CD8-positive, alpha-beta memory T cell (primary cell): ENCODE measurements at places on chromosomes 1 and 21. TPM values are rescaled to one million over a fixed set of nuclear protein-coding genes. Genes with fewer than 3 reads are reported as not detected.

Gene F11R
- 18.3 TPM for polyA plus RNA-seq

DNA sequence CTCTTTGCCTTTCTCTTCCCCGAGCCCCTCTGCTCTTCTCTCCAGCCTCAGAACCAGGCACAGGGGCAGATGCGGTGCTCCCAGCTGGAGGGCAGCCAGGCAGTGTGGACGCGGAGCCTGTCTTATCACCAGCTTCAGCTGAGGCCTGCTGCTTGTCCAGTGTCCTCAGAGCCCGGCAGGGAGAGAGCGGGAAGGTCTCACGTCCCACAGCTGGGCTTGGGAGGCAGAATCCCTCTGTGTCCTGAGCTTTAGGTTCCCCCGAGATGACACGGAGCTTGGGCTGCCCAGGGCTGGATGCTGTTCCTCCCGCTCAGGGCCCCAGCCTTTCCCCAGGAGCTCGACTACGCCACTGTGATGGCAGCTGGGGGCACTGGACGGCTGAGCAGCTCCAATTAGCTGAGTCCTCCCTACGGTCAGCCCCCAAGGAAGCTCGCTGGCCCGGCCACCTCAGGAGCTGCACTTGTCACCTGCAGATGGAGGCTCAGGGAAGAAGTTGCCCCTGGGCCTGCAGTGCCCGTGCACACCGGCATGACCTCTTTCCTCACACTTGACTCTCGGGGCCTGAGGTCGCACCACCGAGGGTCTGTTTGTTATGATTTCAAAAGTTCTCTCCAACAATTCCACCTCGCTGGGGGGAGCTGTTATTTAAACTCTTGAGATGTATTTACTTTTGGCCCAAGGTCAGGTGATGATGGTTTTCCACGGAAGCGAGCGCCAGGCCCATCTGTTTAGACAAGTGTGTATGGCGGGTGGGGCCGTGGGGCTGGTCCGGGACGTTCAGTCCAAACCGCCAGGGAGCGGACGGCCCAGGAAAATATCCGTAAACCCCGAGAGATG lies 127.3 kb downstream of the SIK1 start:
- DNase-seq, result no peak

- no peak for DNase-seq
Measured at GRCh38 chr1:152049291-152050083, 12.7 kb upstream of the S100A11 start.

DNA sequence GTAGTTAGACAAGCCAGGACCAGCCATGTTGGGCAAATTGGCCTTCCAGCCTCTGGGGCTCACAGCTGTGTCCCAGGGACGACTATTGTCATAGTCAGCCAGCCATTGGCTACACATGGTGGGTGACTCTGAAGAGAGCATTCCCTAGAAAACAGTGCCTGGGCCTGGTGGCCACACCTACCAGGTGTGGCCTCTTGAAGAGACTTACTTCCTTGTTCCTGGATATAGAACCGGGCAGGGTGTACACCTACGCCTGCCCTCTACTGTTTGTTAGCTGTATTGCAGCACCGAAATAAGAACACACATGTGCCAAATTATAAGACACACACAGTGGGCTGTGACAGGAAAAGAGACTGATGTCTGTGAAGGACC lies 134.6 kb upstream of the ARHGEF16 start:
- DNase-seq, result no peak

DNA sequence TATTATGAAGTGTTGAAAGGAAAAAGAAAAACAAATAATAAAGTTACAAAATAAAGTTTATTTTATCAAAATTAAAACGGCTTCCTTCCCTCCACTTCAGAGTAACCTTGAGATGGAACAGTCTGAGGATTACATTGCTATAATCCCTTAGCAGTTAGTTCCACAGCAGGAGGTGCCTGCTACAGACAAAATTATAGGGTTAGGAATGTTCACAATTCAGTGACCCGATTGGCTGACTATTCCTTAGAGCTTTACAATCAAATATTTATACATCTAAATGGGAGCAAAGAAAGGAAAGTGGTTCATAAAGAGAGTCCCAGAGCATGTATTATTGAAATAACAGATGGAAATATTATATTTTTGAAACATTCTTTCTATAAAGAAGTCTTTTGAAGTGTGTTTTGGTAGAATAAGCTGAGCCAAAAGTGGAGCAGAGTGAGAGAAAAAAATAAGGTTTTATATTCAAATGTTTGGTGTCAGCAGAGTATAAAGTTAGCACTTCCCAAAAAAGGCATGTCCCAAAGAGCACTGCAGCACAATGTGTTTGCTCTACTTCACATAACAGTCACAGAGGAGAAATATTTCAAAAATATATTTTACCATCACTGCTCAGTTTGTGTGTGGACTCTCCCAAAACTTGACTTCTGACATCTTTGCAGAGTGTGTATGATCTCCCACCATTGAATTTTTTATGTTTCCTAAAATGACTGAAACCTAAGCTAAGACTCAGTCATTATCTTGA lies 71.4 kb upstream of the GORAB start:
- DNase-seq, result no peak

GRCh38 chr1:169048043-169048442 lies 58.4 kb upstream of the ATP1B1 start:
- DNase-seq, result no peak

Gene FCER1G
- 19.0 TPM for polyA plus RNA-seq

DNA sequence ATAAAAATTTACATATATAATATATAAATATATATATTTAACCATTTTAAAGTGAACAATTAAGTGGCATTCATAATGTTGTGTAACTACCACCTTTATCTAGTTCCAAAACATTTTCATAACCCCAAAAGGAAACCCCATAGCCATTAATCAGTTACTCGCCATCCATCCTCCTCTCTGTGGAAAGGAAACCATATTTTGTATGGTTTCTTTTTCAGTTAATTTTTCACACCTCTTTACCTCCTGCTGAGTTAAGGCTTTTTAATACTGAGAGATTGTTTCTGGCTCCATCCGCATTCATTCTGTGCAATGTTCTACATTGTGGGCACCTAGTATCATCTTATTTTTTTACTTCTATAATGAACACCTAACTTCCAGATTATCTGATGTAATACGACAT lies 512.1 kb downstream of the LMO4 start:
- DNase-seq, result no peak

- DNase-seq, result no peak
Measured at GRCh38 chr1:220182656-220183055, 88.7 kb downstream of the IARS2 start.

Gene RCC2
- 27.5 TPM for polyA plus RNA-seq

Gene LCE1F
- not detected for polyA plus RNA-seq

Gene IL22RA1
- polyA plus RNA-seq, result not detected

GRCh38 chr1:28437264-28437923 lies 67.9 kb downstream of the PHACTR4 start:
- DNase-seq, result no peak

DNA sequence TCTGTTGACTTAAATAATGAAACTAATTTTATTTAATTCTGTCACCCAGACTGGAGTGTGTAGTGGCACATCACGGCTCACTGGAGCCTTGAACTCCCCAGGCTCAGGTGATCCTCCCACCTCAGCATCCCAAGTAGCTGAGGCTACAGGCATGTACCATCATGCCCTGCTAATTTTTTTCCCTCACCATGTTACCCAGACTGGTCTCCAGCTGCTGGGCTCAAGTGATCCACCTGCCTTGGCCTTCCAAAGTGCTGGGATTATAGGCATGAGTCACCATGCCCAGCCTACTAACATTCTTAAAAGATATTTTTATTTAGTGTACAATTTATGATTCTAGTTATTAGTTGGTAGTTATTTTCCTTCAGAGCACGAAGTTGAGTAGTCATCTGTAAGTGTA lies 49.5 kb downstream of the NRDC start:
- DNase-seq, result no peak

DNA sequence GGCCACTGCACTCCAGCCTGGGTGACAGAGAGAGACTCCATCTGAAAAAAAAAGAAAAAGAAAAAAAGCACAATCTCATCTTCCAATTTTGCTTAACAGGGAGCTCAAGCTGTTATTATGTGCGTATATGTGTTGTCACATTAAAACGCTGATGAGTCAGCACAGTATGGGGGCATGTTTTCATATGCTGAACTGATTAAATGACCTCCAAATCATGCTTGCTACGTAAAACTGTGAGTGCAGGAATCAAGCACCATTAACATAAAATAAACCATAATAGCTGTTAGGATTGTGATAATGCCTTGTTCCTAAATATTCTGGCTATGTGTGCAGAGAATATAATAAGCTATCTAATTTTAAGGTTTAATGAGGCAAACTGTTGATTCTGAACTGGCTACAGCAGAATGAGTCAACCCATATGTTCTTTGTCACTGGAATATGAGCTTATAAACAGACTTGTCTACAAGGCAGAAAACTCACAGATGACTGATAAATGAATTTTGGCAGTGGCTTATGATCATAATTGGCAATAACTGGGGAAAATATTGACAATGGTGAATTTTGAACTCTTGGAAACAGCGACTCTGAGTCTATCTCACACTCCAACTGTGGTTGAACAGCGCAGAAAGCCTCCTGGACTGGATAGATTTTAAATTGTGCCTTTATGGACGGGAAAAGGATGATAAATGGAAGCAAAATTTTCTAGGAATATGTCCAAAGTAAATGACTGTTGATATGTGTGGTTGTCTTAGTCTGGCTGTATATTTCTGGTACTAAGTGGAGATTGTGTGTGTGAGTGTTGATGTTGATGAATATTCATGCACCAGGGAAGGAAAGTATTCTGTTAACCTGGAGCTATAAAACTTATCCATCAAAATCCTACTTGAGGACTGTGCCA lies 75.5 kb downstream of the VCAM1 start:
- no peak for DNase-seq

DNA sequence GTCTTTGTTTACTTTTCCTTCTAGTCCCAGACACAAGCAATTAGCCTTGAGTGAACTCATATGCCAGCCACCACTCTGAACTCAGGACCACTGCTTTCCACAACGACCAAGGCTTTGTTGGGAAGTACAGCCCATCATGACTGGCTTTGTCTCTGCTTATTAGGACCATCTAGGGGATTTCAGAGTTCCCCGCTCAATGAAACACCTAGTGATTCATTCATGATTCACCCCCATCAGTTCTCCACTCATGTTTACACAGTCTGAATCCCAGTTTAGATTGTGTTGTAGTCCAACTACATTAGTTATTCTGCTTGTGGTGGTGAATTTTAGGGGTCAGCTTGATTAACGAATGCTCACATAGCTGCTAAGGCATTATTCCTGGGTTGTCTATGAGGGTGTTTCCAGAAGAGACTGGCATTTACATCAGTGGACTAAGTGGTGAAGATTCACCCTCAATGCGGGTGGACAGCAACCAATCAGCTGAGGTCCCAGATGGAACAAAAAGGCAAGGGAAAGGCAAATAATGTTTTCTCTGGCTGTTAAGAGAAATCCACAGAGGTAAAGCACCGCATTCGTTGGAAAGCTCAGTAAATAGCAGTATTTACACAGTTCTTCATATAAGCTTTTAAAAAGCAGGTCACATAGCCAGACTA lies 122.7 kb downstream of the RGS21 start:
- DNase-seq, result no peak

- no peak for DNase-seq
Measured at GRCh38 chr1:240004086-240004749, 87.5 kb upstream of the FMN2 start.

Gene RBP7
- polyA plus RNA-seq, result not detected

Gene RNU1-1
- polyA plus RNA-seq, result not detected

Gene LRRC39
- polyA plus RNA-seq, result not detected
